ENCODE measurements at places on chromosomes 4 and X.

DNA sequence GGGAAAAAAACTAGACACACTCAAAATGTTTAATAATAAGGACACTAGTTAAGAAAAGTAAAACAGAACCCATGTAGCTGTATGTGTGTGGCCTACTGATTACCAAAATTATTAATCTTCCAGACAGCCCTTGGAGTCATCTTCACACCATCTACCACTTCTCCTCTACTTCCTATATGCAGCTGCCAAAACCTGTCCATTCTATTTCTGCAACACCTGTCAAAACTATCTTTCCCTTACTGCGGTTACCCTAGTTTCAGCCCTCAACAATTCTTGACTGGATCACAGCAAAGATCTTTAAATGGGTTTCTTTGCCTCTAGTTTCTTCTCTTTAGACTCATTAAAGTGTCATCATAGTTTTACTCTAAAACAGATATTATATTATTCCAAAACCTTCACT, 72.6 kb downstream of the GPR82 start:
- no peak for DNase-seq

GRCh38 chr4:1235381-1236102, 13.4 kb downstream of the CTBP1 start:
- no peak for DNase-seq

- DNase-seq, result peak; percentile 32
Observed at GRCh38 chr4:48012824-48013223, 3.7 kb downstream of the CNGA1 start.

DNA sequence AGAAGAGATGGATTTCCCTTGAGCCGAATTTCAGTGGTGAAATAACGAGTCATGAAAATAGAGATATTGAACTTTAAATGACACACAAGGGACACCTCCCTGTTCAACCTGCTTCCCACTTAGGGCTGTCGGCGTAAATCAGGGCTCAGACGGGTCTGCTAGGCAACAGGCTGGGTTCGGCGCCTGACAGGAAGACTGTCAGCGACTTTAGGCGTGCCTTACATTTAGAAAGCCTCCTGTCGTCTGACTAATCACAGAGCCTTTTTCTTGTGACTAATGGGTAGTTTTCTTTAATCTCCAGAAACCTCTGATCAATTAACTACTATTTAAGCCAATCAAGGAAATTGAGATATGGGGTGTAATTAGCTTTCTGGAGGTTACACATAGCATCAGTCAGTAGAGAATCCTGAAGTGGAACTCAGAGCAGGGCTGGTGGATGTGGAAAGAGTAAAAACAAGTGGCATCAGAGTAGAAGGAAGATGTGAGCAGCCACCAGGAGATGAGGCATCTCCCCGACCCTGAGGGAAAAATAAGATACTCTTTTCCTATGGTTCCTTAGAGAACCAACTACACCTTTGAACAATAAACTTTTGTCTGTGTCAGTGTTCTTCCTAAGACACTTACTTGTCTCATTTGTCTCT, 86.2 kb upstream of the HS3ST1 start:
- DNase-seq, result peak; percentile 9

GRCh38 chr4:174946246-174946645, 28.1 kb downstream of the ADAM29 start:
- DNase-seq, result no peak

DNA sequence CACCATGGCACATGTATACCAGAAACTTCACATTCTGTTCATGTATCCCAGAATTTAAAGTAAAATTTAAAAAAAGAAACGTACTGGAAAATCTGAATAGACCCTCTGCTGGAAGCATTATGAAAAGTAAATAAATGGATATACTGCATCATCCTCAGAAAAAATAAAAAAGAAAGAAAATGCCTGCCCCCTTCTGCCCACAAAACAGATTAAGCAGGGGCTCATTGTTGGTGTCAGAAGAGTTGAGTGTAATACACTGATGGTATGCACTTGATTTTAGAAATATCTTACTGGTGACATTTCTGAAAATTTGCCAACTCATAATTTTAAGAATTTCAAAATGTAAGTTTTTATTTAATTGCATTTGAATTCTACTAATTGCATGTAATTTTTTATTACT, 77.8 kb downstream of the LRP2BP start:
- no peak for DNase-seq

- no peak for DNase-seq
Observed at GRCh38 chr4:98688411-98689290, 30.2 kb upstream of the TSPAN5 start.

Data from suppressor macrophage treated with lipopolysaccharide for 4 hours (primary cell).